Anterior cingulate cortex (tissue), 58 donors: ENCODE measurements at places on chromosomes 7 and 10.

GRCh38 chr7:78398576-78398975 is 600.0 kb downstream of the PHTF2 start:
- DNase-seq: no peak

- no peak for DNase-seq
Observed at GRCh38 chr7:763762-764161, 36.7 kb upstream of the PRKAR1B start.

DNA sequence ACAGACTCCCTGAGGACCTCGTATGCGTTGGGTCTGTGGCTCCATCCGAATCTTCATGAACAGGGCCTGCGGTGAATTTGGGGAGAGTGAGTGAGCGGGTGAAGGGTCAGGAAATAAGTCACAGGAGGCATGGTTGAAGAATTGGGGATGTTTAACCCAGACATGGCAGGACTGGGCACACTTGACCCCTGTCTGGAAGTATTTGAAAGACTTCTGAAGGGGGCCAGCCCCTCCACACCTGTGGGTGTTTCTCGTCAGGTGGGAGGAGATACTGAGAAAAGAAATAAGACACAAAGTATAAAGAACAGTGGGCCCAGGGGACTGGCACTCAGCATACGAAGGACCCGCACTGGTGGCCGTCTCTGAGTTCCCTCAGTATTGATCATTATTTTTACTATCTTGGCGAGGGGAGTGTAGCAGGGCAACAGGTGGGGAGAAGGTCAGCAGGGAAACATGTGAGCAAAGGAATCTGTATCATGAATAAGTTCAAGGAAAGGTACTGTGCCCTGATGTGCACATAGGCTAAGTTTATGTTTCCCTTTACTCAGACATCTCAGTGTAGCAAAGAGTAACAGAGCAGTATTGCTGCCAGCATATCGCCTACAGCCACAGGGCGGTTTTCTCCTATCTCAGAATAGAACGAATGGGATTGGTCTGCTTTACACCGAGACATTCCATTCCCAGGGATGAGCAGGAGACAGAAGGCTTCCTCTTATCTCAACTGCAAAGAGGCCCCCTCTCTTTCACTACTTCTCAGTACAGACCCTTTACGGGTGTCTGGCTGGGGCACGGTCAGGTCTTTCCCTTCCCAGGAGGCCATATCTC is 38.2 kb upstream of the PFKFB3 start:
- DNase-seq: peak; percentile 28

DNA sequence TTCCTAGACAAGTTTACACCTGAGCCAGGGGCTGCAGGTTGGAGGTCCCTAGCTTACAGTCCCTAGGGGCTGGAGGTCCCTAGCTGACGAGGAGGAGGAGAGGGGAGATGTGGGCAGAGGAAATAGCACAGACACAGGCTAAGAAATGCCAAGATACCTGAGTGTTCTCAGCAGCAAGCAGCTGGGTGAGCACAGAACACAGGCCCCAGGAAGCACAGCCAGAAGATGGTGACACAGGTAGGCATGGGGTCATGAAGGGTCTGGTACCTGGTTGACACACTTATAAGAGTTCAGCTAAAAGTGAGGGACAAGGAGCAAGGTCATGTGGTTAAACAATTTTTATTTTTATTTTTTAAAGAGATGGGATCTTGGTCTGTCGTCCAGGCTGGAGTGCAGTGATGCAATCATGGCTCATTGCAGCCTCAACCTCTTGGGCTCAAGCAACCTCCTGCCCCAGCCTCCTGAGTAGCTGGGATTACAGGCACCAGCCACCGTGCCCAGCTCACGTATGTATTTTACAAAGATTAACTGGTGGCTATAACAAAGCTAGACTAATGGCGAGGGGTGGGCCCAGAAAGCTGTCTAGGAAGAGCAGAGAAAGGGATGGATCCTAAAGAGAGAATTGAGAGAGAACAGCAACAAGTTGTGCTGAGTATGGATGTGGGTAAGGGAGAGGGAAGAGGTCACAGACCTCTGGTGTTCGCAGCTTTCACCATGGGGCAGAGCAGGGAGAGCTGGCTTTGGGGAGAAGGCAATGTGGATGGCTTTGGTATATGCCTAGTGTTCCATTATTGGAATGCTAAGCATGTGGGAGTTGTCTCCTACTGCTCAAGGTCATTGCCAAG is 140.3 kb upstream of the KLF14 start:
- no peak for DNase-seq

DNA sequence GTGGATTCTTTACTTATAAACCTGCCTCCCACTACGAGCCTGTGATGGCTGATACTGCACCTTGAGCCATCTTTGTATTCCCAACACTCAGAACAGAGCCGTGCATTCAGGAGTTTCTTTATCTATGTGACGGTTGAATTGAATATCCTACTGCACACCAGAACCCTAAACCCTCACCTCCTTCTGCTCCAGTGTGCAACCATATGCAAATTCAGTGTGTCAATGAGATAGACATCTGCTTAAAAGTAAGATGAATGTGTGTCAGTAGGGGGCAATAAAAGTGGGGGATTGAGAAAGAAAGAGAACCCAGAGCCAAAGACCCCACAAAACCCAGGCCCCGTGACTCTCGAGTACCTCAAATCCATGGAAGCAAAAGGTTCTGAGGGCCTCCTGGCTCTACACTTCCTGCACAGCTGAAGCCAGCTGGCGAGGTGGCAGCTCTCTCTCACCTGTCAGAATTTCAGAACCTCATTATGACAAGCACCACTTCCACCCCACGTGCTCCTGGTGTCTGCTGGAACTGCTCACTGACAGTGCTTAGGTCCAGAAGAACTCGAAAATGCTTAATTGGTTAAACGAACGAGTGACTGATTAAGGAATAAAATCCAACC is 143.3 kb upstream of the GPR26 start:
- DNase-seq: no peak

DNA sequence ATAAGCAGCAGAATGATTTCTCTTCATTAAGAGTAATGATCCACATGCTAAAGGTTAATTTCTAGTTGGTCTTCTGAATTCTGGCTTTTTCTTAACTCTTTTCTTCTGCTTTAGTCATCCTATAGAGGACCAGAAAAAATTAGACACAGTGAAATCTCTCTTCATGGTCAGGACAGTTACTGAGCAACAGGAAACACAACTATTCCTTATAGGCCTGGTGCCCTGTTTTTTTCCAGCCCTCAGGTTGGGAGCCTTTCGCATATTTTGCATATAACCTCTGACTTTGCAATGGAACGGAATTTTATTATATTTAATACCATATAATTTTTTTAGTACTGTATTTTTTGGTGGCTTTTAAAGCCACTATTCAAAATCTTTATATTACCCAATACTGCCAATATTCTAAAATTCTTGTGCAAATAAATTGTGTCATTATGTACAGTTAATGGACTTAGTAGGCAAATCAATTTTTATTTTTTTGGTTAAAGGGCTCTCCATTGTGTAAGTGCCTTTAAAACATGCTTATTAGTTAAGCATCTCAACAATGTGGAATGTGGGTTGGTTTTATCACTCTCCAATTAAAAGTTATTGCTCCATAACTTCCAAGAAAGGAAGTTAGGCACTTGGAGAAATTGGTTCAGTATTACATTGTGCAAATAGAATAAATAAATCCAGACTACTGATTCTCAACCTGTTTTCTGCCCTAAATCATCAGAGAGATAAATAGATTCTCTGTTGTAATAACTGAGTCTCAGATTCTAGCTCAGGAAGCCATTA is 22.5 kb downstream of the ARL4A start:
- no peak for DNase-seq

- DNase-seq: no peak
Observed at GRCh38 chr7:46544396-46545008, 623.4 kb upstream of the IGFBP3 start.

- DNase-seq: no peak
Observed at GRCh38 chr7:21566094-21566493, 23.3 kb downstream of the DNAH11 start.

- no peak for DNase-seq
Observed at GRCh38 chr10:73262105-73262730, 9.8 kb upstream of the MRPS16 start.

DNA sequence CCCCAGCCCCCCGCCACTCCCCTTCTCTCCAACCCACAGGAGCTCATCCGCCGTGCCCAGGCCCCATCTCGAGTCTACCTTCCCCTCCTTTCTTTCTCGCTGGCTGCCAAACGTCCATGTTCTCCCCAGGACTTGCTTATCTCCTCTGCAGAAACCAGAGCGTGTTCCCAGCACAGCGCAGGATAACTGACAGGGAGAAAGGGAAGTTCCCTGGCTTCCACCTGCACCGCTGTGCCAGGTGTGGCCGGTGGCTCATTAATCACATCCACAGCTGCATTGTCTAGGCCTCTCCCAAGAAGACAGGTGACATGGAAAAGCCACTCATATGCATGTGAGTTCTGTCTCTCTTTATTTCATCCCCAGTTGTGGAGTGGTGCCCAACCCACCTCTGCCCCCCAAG is 113.2 kb downstream of the ITIH5 start:
- DNase-seq: no peak

DNA sequence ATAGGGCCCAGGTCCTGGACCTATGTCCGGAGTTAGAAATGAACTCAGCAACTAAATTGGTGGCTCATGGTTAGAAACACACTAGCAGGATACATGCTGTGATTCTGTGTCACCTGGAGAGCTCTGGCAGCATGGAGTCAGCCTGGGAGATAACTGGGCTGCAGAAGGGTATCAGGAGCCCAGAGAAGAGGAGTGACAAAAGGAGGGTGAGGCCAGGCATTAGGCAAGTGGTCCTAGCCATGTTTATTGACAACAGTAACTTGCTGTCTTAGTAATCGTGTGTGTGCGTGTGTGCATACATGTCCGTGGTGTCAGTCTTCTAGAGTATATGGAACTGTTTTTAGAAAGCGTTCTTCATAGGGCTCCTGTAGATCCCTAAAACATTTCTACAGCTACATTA is 157.5 kb upstream of the PHYHIPL start:
- no peak for DNase-seq

- no peak for DNase-seq
Observed at GRCh38 chr10:133151543-133151972, 8.5 kb upstream of the KNDC1 start.

GRCh38 chr10:3992382-3993178 is 207.6 kb upstream of the KLF6 start:
- DNase-seq: no peak

- no peak for DNase-seq
Observed at GRCh38 chr10:26689399-26689798, 8.1 kb upstream of the PDSS1 start.

DNA sequence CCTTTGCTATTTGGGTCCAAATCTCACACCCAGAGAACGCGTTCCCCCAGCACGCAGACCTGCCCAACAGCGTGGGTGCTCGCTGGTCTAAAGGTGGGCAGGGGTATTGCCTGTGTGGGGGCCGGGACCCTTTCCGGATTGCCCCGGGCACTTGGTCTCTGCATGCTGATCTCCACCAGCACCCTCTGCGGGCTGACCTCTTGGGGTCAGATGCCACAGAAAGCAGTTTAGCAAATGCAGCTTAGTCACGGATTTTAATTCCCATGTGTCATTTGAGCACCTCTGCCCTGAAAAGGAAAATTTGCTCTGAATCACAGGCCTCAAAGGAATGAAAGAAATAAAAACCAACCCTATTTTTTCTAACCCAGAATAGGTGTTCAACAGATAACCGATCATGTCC is 46.7 kb downstream of the PKD1L1 start:
- DNase-seq: no peak

DNA sequence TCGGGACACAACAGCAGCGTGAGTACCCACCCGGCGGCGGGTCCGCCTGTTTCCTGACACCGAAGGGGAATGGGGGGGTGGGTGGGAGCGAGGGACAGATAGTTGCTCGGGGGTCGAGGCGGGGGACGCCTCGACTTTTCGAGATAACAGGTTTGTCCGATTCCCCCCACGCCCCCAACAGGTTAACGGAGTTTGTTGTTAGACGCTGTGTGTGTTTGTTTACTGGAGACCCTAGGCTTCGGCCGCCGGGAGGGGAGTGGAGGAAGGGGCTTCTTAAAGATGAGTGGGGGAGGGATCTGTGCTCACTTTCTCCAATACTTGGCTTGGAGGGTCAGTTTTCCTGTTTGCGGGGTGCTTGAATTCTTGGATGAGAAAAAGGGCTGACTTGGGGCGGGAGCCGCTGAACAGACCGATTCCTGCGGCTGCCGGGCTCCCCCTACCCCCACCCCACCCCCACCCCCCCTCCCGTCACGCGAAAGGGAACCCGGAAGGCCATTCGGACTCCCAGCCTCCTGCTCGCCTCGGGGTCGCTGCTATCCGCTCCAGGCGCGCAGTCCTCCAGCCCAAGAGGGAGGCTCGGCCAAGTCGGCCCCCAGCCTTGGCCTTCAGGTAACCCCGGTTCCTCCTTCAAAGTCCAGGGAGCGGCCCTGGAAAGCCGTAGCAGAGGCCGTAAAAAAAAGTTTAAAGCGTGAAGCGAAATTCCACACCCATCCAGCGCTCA is 1.0 kb downstream of the SORCS3 start:
- no peak for DNase-seq

DNA sequence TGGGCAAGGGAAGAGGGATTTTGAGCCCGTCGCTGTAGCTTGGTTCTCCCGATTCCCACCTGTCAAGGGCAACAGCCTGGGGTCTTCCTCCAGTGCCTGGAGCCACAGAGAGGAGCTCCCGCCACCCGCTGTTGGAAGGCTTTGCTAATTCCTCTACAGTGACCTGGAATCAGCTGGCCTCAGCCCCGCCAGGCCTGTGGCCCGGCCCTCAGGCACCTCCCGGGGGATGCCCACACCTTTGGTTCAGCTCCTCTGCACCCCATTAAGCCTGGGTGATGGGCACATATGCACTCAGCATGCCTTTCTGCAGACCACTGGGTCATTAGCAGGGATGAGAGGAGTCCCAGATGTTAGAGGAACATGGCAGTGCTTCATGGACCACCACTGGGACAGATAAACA is 121.4 kb upstream of the MKI67 start:
- DNase-seq: no peak

GRCh38 chr7:151117565-151117964 is 31.3 kb downstream of the AGAP3 start:
- no peak for DNase-seq

DNA sequence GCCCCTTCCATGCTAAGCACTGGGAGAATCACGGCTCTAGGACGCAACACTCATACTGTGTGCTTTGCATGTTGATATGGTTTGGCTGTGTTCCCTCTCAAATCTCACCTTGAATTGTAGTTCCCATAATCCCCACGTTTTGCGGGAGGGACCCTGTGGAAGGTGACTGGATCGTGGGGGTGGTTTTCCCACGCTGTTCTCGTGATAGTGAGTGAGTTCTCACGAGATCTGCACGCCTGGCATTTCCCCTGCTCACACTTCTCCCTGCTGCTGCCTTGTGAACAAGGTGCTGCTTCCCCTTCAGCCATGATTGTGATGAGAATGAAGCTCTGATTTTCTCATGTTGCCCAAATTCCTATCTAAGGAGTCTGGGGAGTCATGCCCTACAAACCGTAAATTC is 53.0 kb upstream of the ADGRA1 start:
- DNase-seq: no peak

GRCh38 chr10:47088656-47089354 is 177.6 kb downstream of the PTPN20 start:
- DNase-seq: no peak

DNA sequence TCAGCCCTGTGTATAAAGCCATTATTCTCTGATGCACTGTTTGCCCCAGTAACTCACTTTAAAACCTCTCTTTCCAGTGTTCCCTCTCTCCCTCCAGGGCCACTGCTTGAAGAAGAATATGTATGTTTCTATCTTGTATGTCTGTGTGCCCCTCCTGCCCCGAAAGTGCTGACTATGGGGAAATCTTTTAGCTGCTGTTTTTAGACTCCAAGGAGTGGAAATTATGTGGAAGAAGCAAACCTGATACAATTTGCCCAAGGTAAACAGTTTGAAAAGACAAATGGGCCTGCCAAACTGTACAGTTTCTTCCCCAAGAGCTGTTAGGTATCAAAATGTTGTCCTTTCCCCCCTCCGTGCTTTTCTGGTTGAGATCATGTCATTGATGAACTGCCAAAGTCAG is 3.4 kb downstream of the ADRA2A start:
- no peak for DNase-seq

- DNase-seq: no peak
Observed at GRCh38 chr7:9983048-9983447, 990.6 kb upstream of the PHF14 start.
